ENCODE measurements at places on chromosomes 1 and 21.

DNA sequence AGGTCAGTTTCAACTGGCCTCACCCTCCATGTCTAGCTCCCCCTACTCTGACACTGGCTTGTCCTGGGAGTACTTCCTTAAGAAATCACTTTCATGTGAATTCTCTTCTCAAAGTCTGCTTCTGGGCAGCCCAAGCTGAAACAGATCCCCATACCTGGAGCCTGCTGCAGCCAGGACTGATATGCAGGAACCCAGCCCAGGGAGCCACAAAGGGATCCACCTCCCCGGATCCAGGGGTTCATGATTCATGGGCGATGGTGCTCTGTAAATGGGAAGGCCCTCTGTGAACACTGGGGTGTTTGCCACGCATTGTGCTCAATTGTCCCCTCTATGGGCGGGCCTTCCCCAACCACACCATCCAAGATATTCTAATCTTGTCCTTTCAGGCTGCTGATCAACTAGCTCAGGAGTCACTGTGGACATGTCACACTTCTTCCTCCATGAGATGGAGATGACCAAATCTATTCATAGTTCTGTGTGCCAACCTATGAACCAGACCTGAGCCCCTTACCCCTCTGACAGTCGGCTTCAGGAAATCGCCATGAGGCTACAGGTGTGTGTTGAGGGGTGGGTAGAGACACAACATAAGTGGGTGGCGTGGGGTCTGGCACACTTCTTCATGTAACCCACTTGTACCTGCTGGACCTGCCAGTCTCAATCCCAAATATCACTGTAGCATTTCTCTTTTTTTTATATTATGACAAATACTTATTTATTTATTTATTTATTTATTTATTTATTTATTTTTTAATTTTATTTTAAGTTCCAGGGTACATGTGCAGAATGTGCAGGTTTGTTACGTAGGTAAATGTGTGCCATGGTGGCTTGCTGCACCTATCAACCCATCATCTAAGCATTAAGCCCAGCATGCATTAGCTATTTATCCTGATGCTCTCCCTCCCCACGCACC lies 41.8 kb downstream of the RUNX3 start:
- DNase-seq: no peak

DNA sequence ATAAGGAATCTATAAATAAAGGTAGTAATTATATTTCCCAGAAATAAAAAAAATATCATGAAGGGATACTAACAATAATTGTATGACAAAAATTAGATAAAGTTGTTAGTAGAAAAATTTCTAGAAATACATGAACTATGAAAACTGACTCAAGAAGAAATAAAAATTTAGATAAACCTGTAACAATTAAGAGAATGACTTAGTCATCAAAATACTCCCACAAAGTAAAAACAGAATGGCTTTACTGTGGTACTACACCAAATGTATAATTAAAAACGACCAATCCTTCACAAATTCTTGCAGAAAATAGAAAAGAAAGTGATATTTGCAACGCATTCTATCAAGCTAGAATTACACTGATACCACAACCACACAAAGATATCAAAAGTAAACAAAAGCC lies 176.2 kb upstream of the ETV3 start:
- DNase-seq: no peak

GRCh38 chr1:85109475-85109874 lies 61.2 kb upstream of the MCOLN3 start:
- peak; percentile 10 for DNase-seq

DNA sequence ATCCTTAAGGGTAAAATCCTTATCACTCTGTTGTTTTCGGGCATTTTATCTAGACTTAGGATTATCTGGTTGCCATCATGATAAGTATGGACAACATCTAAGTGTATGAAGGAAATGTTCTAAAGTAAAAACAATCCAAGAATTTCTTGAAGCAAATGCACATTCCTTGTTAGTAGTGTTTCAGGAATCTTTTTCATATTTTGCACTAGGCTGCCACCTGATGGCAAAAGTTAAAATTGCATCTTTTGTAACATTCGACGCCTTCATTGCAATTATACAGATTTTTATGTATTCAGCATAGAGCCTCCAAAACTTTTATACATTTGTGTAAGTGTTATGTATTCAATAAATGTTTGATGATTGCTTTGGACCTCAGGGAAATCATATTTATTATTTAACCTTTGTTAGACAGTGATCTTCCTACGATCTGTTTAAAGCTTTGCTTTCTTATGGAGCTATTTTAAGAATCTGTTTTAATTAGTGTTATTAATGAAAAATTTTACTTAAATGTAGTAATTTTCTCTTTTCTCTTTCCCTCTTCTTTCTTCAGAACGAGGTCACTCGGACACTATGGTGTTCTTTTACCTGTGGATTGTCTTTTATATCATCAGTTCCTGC lies 49.4 kb upstream of the KIAA1614 start:
- DNase-seq: peak; percentile 9

- no peak for DNase-seq
Observed at GRCh38 chr1:44282704-44283426, 69.6 kb downstream of the DMAP1 start.

DNA sequence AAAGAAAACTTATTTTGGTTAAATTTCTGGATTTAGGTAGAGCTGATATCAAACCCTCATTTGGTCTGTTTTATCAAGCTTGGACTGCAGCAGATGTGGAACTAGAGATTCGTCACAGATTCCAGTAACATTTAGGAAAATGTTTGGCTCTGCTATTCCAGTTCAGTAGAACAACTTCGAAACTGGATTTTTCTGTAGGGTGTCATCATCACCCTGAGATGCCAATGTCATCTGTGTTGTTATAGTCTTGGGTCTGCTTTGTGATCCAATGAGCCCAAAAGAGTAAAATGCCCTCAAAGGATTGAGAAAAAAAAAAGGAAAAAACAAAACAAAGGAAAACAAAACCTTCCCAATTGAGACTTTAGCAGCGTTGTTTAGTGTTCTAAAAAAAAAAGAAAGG lies 55.4 kb downstream of the LAMC2 start:
- no peak for DNase-seq

GRCh38 chr1:921011-921837 lies 2.5 kb upstream of the SAMD11 start:
- DNase-seq: peak; percentile 42

- no peak for DNase-seq
Observed at GRCh38 chr1:8273036-8273435, 44.9 kb upstream of the SLC45A1 start.

DNA sequence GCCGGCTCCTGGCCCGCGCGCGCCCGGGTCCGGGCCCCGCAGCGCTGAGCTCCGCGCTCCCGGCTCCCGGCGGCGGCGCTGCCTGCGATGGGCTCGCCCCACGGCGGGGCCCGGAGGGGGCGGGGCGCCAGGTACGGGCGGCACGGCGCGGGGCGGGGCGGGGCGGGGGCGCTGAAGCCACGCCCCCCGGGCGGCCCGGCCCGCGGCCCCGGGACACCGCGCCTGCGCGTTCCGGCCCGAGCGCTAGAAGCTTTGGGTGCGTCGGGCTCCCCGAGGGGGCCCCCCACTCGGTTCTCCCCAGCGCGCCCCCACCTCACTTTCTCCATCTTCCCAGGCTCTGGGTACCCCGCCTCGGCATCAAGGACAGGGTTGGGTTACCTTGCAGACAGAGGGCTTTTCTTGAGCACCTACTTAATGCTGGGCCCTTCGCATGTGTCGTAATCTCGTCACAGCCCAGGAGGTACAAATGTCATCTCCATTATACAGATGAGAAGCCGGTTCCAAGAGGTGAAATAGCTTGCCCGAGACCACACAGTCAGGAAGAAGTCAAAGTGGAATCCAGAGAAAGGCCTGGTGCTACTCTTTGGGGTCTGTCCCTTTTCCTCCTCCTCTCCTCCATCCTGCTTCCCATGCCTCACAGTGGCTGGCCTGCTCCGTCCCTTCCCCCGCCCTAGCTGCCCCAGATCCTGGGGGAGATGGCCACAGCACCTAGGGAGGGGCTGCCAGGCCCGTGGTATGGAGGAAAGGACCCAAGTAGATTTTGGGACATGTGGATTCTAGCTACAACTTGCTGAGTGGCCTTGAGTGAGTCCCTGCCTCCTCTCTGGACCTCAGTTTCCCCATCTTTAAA lies 46.5 kb downstream of the RAP1GAP start:
- peak; percentile 92 for DNase-seq

DNA sequence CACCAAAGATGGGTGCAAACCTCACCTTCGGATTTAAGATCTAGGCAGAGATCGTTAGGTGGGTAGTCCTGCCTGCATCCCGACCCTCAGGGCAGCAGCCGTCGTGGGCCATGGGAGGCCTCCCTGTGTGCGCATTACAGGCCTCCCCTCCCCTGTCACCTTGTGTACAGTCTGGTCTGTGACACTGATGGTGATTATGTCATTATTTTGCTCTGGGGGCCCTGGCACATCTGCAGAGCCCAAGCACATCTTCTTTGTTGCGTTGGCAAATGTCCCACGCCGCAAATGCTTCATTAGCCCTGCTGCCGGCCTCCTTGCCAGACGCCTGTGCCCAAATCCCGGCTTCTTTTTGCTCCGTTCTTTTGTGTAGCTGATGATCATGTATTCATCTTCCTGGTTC lies 31.7 kb downstream of the PROX1 start:
- no peak for DNase-seq

GRCh38 chr1:221670081-221670480 lies 71.8 kb downstream of the DUSP10 start:
- DNase-seq: no peak

- DNase-seq: no peak
Observed at GRCh38 chr1:213564215-213564659, 423.5 kb upstream of the PROX1 start.

DNA sequence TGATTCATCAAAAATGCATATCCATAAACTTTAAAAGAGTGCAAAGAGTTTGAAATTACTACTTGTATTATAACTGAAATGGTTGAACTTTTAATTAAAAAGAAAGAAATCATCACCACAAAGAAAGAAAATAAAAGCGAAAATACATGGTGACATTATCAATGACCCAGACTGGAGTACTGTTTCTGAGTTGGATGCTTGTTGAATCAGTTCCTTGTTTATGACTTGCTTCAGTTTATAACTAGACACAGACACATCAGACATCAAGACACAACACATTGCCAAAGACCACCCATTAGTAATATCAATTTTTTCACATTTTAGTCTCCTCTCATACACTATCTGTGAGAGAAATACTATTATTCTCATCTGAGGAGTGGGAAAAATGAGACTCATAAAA lies 293.0 kb downstream of the MRPL39 start:
- no peak for DNase-seq

DNA sequence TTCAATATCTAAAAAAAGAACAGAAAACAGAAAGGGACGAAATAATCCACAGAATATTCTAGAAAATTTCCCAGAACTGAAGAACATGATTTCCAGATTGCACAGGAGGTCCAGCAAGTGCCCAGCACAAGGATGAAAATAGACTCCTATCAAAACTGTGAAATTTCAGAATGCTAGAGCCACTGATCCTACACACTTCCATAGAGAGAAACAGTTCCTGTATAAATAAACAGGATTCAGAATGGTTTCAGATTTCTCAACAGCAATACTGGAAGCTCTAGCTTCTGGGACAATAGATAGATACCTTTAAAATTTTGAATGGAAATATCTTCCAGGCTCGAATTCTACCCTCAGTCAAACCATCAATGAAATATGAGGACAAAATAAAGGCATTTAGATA lies 4.6 kb downstream of the TARBP1 start:
- no peak for DNase-seq

GRCh38 chr21:31838586-31839355 lies 34.0 kb upstream of the HUNK start:
- DNase-seq: no peak

- no peak for DNase-seq
Observed at GRCh38 chr1:53276153-53276901, 38.0 kb upstream of the MAGOH start.

DNA sequence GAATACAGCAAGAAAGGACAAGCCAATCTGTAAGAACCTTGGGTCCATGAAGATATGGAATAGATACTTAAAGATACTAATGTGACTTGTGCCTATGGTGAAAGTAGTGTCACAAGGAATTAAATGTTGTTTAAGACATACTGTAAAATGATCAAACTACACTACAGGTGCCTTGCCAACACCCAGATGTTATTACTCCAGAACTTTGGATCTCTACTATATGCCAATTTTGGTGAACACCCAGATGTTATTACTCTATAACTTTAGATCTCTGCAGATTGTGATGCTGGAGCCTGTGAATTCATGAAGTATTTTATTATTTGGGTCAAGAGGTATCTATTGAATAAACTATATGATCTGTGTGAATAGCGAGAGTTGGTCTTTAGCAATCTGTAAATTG lies 59.9 kb upstream of the B3GALT5 start:
- DNase-seq: no peak

GRCh38 chr21:42757826-42758655 lies 104.6 kb downstream of the PDE9A start:
- DNase-seq: no peak

DNA sequence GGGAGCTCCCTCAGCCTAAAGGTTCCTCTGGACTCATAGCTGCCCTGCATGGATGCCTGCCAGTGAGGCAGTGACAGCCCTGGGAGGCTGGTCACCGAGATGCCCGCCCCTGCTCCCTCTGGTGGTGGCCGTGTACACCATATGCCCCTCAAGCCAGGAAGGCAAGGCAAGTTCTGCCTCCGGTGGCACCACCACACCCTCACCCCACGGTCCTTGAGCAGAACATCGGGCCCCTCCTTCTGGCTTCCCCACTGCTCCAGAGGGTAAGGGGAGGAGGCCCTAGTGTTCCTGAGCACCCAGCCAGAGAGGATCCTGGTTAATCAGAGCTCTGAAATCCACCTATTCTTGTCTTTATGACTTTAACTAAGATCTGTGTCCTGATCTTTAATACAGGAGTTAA lies 1.5 kb upstream of the S100A14 start:
- DNase-seq: peak; percentile 60

DNA sequence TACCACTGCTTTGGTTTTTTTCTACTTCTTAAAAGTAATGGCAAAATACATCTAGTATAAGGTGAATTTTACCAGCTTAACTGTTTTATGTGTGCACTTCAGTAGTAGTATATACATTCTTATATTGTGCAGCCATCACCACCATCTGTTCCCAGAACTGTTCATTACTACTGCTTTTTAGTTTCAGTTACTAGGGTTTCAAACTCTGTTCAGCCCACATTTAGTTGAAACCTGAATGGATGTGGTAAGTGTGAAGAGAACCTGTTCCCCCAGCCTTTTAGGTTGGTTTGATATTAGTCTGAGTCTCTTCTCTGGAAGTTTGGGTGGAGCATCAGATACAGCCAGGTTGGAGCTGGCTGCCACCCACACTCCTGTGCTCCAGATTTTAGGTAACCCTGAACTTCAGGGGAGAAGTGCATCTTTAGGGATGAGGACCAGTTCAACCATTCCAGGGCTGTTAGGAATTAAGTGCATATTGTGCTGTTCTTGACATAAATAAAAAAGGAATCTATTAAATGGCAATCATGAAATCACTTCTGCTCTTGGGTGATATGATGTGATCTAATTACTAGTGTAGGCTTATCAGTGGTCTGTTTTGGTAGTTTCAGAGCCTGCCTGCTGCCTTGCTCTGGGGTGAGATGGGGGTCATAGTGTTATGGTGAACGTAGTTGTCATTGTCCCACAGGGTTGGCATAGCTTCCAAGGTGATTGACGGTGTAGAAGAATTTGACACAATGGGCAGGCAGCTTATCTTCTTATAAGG lies 32.1 kb downstream of the URB2 start:
- DNase-seq: no peak
